Naive thymus-derived CD4-positive, alpha-beta T cell (primary cell): ENCODE measurements at places on chromosomes 5 and 9. TPM values are rescaled to one million over a fixed set of nuclear protein-coding genes. Genes with fewer than 3 reads are reported as not detected.

- H3K36me3 ChIP-seq = no peaks in the 10 kb centered on the region
- peaks cover 9% of the 10 kb centered on the region for H3K4me1 ChIP-seq
- H3K4me3 ChIP-seq = peak overlapping the region; percentile 82
- no peak for DNase-seq
- peak overlapping the region; percentile 82 for H3K27ac ChIP-seq
Observed at GRCh38 chr9:91360551-91361290, 997 bp downstream of the AUH start.

The ANKHD1 gene
- 203 TPM for total RNA-seq

GRCh38 chr9:70352356-70352755 lies 62.1 kb downstream of the KLF9 start:
- DNase-seq = no peak
- H3K27ac ChIP-seq = no peak overlapping the region
- no peaks in the 10 kb centered on the region for H3K4me1 ChIP-seq
- H3K36me3 ChIP-seq = peaks cover 16% of the 10 kb centered on the region
- H3K4me3 ChIP-seq = no peak overlapping the region

GRCh38 chr5:157370967-157371366 lies 89.0 kb upstream of the NIPAL4 start:
- no peak overlapping the region for H3K4me3 ChIP-seq
- no peaks in the 10 kb centered on the region for H3K27me3 ChIP-seq
- no peaks in the 10 kb centered on the region for H3K4me1 ChIP-seq
- DNase-seq = no peak

The UGCG gene
- total RNA-seq = 23.6 TPM

- no peak overlapping the region for H3K4me3 ChIP-seq
- no peaks in the 10 kb centered on the region for H3K4me1 ChIP-seq
- no peaks in the 10 kb centered on the region for H3K27me3 ChIP-seq
- H3K27ac ChIP-seq = no peak overlapping the region
- no peak for DNase-seq
Observed at GRCh38 chr5:135423846-135424168, 23.3 kb downstream of the DCANP1 start.

The HSPB3 gene
- total RNA-seq = not detected

The PCDHGA1 gene
- 0.17 TPM for total RNA-seq

The SLC34A3 gene
- total RNA-seq = 0.16 TPM

- no peak overlapping the region for H3K4me3 ChIP-seq
- no peaks in the 10 kb centered on the region for H3K27me3 ChIP-seq
- no peaks in the 10 kb centered on the region for H3K36me3 ChIP-seq
- H3K27ac ChIP-seq = no peak overlapping the region
Observed at GRCh38 chr9:95148208-95148520, 169.3 kb downstream of the FANCC start.

- H3K27ac ChIP-seq = no peak overlapping the region
- H3K4me3 ChIP-seq = no peak overlapping the region
- DNase-seq = no peak
- H3K4me1 ChIP-seq = no peaks in the 10 kb centered on the region
Observed at GRCh38 chr5:135119481-135119880, 85.5 kb upstream of the PITX1 start.

DNA sequence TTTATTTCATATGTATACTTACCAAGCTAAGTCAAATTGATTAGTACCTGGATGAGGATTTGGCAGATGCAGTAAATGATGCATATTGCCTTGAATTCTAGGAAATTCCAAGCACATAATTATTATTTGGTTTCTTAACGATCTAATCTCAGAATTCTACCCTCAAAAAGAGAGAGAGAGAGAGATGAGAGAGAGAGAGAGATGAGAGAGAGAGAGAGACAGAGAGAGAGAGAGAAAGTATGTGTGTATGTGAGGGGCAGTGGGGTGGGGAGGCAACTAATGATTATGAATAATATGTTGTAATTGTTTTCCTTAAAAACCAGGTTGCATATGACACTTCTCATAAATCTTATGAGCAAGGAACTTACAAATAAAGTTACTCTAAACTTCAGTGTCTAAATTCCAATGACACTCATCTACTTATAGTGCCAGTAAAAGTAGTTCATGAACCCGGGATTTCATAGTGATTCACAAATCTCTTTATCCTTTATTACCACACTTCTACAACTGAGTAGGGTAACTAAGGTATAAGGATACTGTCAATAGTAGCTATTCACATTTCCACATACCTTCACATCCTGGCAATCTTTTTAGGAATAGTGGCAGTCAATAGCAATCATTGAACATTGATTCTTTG lies 60.5 kb upstream of the EDIL3 start:
- H3K27me3 ChIP-seq = no peaks in the 10 kb centered on the region
- no peak for DNase-seq
- no peak overlapping the region for H3K4me3 ChIP-seq
- no peak overlapping the region for H3K27ac ChIP-seq
- H3K4me1 ChIP-seq = no peaks in the 10 kb centered on the region

The MLANA gene
- not detected in 2 replicates for total RNA-seq

GRCh38 chr5:116303810-116304209 lies 219.0 kb downstream of the COMMD10 start:
- H3K27ac ChIP-seq = no peak overlapping the region
- DNase-seq = no peak
- peaks cover 11% of the 10 kb centered on the region for H3K36me3 ChIP-seq
- H3K4me1 ChIP-seq = no peaks in the 10 kb centered on the region

- H3K36me3 ChIP-seq = no peaks in the 10 kb centered on the region
- no peak overlapping the region for H3K4me3 ChIP-seq
- no peaks in the 10 kb centered on the region for H3K4me1 ChIP-seq
- no peaks in the 10 kb centered on the region for H3K27me3 ChIP-seq
Observed at GRCh38 chr5:78065663-78066062, 228.8 kb downstream of the AP3B1 start.
